ENCODE measurements at places on chromosomes 11 and 22.

DNA sequence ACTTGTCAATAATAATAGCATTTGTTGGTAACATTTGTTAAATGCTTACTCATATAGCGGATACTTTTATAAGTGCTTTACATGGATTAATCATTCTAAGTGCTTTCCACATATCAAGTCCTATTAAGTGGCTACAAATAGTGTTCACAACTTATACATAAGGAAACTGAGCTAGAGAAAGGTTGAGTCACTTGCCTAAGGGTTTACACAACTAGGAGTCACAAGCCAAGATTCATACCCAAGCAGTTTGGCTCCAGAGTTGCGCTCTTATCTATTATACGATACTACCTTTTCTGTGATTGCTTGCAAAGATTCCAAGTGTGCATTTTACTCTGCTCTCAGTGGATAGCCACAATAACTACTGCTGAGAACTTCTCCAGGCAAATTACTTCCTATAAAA, 215.9 kb upstream of the CCDC90B start:
- DNase-seq = no peak

DNA sequence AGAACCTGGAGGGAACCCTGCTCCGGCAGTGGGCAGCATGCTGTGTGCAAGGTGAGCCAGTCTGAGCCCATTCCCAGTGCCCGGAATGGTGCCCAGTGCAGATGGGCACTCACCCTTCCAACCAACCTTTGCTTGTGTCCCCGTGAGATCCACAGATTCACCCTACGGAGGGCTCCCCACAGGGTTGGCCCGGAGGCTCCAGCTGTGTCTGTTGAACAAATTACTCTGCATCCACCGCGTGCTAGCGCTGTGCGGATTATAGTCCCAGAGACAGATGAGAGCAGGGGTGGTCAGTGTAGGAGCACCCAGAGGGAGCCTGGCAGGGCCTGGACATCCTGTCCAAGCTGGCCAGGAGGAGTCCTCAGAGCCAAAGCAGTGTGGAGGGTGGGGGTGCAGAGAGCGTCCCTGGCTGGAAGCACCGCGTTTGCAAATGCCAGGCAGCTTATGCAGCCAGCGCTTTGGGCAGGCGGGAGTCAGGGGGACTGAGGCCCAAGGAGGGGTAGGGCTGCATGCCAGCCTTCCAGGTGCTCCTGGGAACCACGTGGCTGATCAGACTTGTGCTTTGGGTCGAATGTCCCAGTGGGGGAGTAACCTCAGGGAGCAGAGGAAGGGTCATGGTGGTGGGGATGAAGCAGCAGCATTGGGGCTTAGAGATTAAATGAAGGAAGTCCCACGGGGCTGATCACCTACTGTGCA, 80.5 kb downstream of the KCNQ1 start:
- no peak for DNase-seq

DNA sequence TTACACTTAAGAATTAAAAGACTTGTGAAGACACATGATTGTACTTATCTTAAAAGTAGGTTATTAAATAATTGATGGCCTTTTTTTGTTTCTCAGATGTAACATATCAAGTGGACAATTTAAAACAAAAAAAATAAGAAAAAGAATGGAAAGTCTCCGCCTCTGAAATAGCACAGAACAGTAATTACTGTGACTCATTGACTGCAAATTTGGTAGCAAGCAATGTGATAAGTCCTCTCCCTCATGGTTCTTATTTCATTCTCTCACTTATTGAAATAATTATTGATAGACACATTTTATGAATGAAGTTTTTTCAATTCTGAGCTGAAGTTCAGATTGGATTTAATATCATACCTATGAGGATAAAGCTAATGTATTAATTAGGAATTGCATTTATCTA, 717.9 kb upstream of the LUZP2 start:
- DNase-seq = no peak

GRCh38 chr11:94560834-94561233, 6.3 kb upstream of the PIWIL4 start:
- DNase-seq = no peak

All from activated gamma-delta T cell (primary cell).